Activated CD4-positive, alpha-beta memory T cell treated with anti-CD3 and anti-CD28 coated beads, Interleukin-2, amount 10 ng/mL, durations not matched to agents 7 days and 5 days (primary cell): ENCODE measurements at places on chromosomes 11 and 22. TPM values are rescaled to one million over a fixed set of nuclear protein-coding genes. Genes with fewer than 3 reads are reported as not detected.

GRCh38 chr22:25930083-25930482 is 188.1 kb downstream of the MYO18B start:
- DNase-seq = no peak
- peaks cover 4% of the 10 kb centered on the region for H3K27me3 ChIP-seq
- no peaks in the 10 kb centered on the region for H3K36me3 ChIP-seq
- H3K4me3 ChIP-seq = no peak overlapping the region

GRCh38 chr22:40709752-40710413 is 30.6 kb downstream of the MCHR1 start:
- H3K27ac ChIP-seq = no peak overlapping the region
- peaks cover 21% of the 10 kb centered on the region for H3K4me1 ChIP-seq
- no peak for DNase-seq
- H3K27me3 ChIP-seq = peaks cover 13% of the 10 kb centered on the region

Gene MRGPRX2
- total RNA-seq = not detected

DNA sequence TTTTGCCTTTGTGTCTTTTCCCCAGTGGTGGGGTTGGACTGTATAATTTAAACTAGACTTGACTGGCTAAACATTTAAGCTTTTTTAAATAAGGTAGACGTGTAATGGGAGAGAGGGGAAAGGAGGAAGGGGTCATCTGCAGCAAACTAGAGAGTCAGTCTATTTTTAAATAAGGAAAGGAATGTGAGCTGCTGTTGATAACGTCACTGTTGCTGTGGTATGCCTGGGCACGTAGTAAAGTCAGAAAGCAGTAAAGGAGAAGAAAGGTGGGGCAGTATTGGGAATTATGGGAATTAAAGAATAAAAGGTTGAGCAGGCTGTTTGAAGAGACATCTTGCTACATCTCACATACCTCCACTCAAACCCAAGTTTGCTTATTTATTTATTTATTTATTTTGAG is 80.4 kb upstream of the FSHB start:
- no peaks in the 10 kb centered on the region for H3K36me3 ChIP-seq
- no peak overlapping the region for H3K27ac ChIP-seq
- DNase-seq = no peak
- H3K4me3 ChIP-seq = no peak overlapping the region

- H3K36me3 ChIP-seq = no peaks in the 10 kb centered on the region
- no peaks in the 10 kb centered on the region for H3K4me1 ChIP-seq
- no peak for DNase-seq
These were observed 167.1 kb upstream of the NARS2 start for GRCh38 chr11:78741741-78742140.

DNA sequence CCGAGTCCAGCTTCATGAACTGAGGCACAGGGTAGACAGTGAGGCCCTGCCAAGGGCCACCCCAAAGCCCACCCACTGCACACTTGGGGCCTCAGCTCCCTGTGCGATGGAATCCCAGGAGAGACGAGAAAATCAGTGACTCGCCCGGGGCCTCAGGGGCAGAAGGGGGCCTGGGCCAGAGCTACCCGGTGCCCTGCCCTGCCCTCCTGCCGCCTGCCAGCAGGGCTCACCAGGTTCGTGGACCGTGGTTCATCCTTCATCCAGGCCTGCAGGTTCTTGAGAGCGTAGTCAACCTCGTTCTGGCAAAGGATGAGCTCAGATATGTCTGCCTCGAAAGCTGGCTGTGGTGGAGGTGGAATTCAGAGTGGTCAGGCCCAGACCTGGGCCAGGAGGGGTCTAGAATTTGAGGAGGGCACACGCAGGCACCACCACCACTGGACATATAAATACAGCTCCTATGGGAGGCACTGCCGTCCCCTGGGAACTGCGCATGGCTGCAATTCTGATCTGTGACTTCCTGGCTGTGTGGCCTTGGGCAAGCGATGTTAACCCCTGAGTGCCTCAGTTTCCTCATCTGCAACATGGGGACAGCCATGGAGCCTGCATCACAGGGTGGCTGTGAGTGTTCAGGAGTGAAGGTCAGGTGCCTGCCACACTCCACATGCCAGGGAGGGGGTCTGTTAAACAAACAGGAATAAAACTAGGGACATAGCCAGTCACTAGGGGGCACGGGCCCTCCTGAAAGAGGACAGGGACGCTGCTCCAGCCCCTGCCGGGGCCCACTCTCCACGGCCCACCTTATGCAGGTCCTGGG is 7.5 kb downstream of the ALDH3B2 start:
- no peak overlapping the region for H3K4me3 ChIP-seq
- H3K36me3 ChIP-seq = no peaks in the 10 kb centered on the region
- H3K27ac ChIP-seq = no peak overlapping the region
- peak; percentile 6 for DNase-seq
- no peaks in the 10 kb centered on the region for H3K4me1 ChIP-seq

GRCh38 chr22:49232319-49233067 is 595.2 kb downstream of the BRD1 start:
- no peaks in the 10 kb centered on the region for H3K36me3 ChIP-seq
- no peak overlapping the region for H3K27ac ChIP-seq
- H3K4me3 ChIP-seq = no peak overlapping the region
- H3K27me3 ChIP-seq = no peaks in the 10 kb centered on the region

DNA sequence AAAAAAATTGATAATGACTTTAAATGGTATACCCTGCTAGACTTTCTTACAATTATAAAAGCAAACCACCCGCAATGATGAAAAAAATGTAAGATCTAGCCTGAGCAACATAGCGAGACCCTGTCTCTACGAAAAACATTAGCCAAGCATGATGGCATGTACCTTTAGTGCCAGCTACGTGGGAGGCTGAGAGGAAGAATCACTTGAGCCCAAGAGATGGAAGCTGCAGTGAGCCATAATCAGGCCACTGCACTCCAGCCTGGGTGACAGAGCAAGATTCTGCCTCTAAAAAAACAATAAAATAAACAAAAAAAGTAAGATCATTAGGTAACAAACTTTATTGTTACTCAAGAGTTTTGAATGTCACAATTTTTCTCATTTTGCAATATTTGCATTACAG is 39.2 kb downstream of the KMT5B start:
- no peaks in the 10 kb centered on the region for H3K4me1 ChIP-seq
- H3K27ac ChIP-seq = no peak overlapping the region
- H3K36me3 ChIP-seq = peaks cover 24% of the 10 kb centered on the region
- H3K27me3 ChIP-seq = no peaks in the 10 kb centered on the region
- DNase-seq = no peak
- H3K4me3 ChIP-seq = no peak overlapping the region

- H3K4me3 ChIP-seq = no peak overlapping the region
- no peaks in the 10 kb centered on the region for H3K27me3 ChIP-seq
- peaks cover 31% of the 10 kb centered on the region for H3K4me1 ChIP-seq
- no peak for DNase-seq
- peaks cover 36% of the 10 kb centered on the region for H3K36me3 ChIP-seq
These were observed 46.1 kb upstream of the OR4B1 start for GRCh38 chr11:48170241-48171233.

DNA sequence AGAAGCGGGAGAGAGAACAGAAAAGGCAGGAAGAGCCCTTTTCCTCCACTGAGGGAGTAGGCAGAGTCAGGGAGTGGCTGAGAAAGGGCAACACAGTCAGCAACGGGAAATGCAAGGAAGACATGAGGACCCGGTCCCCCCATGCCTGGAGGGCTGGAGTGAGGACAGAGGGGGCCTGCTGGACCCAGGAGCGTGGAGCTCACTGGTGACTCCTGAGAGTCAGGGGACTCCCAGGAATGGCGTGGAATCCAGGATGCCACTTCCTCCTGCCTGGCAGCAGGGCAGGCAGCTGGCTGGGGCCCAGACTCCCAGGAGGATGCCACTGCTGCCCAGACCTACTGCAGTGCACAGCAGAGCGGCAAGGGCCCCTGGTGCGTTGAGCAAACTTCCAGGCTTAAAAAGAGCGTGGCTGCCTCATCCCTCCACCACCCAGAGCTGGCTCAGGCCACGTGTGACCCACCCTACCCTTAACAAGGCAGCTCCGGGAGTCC is 11.3 kb downstream of the C11orf21 start:
- DNase-seq = no peak
- H3K27ac ChIP-seq = no peak overlapping the region
- no peak overlapping the region for H3K4me3 ChIP-seq
- peaks cover 7% of the 10 kb centered on the region for H3K27me3 ChIP-seq
- H3K4me1 ChIP-seq = peaks cover 4% of the 10 kb centered on the region
- H3K36me3 ChIP-seq = no peaks in the 10 kb centered on the region

GRCh38 chr22:45678961-45679912 is 7.6 kb downstream of the ATXN10 start:
- H3K36me3 ChIP-seq = peaks cover 7% of the 10 kb centered on the region
- H3K27me3 ChIP-seq = no peaks in the 10 kb centered on the region
- no peak overlapping the region for H3K4me3 ChIP-seq
- H3K4me1 ChIP-seq = peaks cover 16% of the 10 kb centered on the region
- no peak for DNase-seq

- peaks cover 3% of the 10 kb centered on the region for H3K27me3 ChIP-seq
- no peak overlapping the region for H3K4me3 ChIP-seq
- H3K27ac ChIP-seq = no peak overlapping the region
- H3K36me3 ChIP-seq = peaks cover 11% of the 10 kb centered on the region
- no peak for DNase-seq
These were observed 232.9 kb downstream of the ETS1 start for GRCh38 chr11:128354476-128354875.

Gene RTN4R
- total RNA-seq = 3.1 TPM

- DNase-seq = no peak
- H3K4me1 ChIP-seq = peaks cover 6% of the 10 kb centered on the region
- H3K27ac ChIP-seq = no peak overlapping the region
- peaks cover 71% of the 10 kb centered on the region for H3K36me3 ChIP-seq
- no peaks in the 10 kb centered on the region for H3K27me3 ChIP-seq
- no peak overlapping the region for H3K4me3 ChIP-seq
These were observed 100.0 kb upstream of the OR4B1 start for GRCh38 chr11:48116437-48117228.

Gene CALCA
- total RNA-seq = not detected

Gene OR9G4
- not detected for total RNA-seq

DNA sequence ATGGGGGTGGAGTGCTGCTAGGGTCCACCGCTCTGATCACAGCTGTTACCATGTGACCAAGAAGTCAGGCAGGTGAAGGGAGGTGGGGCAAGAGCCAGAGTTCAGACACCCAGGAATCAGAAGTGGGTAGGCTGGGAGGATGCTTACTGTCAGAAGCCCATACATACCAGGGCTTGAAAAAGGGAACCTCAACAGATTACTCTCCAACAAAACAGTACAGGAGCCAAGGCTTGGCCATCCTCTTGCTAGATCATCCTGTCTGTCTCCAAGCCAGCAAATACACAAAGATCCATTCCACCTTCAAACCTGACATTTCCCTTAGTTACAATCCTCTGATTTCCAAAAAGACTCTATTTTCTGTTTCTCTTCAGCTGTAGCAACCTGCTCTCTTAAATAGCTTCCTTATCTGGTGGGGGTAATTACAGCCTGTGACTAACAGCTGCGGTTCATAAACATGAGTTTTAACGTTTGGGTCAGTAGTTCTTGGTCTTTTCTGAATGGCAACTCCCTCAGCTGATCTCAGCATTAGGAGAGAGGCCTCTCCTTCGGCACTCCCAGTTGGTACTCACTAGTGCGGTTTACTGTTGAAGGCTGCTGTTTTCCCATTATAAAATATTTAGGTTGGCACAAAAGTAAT is 31.1 kb upstream of the WT1 start:
- peaks cover 11% of the 10 kb centered on the region for H3K27me3 ChIP-seq
- H3K4me1 ChIP-seq = no peaks in the 10 kb centered on the region
- no peak overlapping the region for H3K4me3 ChIP-seq
- DNase-seq = no peak
- H3K36me3 ChIP-seq = no peaks in the 10 kb centered on the region

- no peak for DNase-seq
- peaks cover 6% of the 10 kb centered on the region for H3K27me3 ChIP-seq
- peaks cover 2% of the 10 kb centered on the region for H3K36me3 ChIP-seq
- peaks cover 12% of the 10 kb centered on the region for H3K4me1 ChIP-seq
These were observed 2.4 kb upstream of the TNNT3 start for GRCh38 chr11:1916986-1917522.

GRCh38 chr11:70931430-70931829 is 320.9 kb downstream of the SHANK2 start:
- H3K4me1 ChIP-seq = no peaks in the 10 kb centered on the region
- DNase-seq = no peak
- no peak overlapping the region for H3K4me3 ChIP-seq
- no peaks in the 10 kb centered on the region for H3K27me3 ChIP-seq
- no peaks in the 10 kb centered on the region for H3K36me3 ChIP-seq
- H3K27ac ChIP-seq = no peak overlapping the region

- DNase-seq = no peak
- H3K4me1 ChIP-seq = no peaks in the 10 kb centered on the region
- H3K27me3 ChIP-seq = peaks cover 2% of the 10 kb centered on the region
- no peaks in the 10 kb centered on the region for H3K36me3 ChIP-seq
These were observed 20.2 kb downstream of the RPS6KA4 start for GRCh38 chr11:64379160-64379559.

- H3K36me3 ChIP-seq = peaks cover 3% of the 10 kb centered on the region
- H3K4me1 ChIP-seq = peaks cover 24% of the 10 kb centered on the region
- no peak overlapping the region for H3K4me3 ChIP-seq
- no peak for DNase-seq
- no peaks in the 10 kb centered on the region for H3K27me3 ChIP-seq
These were observed 238.8 kb downstream of the TBC1D22A start for GRCh38 chr22:47001288-47001687.

- H3K4me1 ChIP-seq = peaks cover 14% of the 10 kb centered on the region
- DNase-seq = no peak
- no peaks in the 10 kb centered on the region for H3K27me3 ChIP-seq
- no peak overlapping the region for H3K4me3 ChIP-seq
- H3K36me3 ChIP-seq = no peaks in the 10 kb centered on the region
These were observed 6.1 kb downstream of the MICALL1 start for GRCh38 chr22:37912171-37912570.

Gene SLC6A5
- total RNA-seq = not detected

Gene PCNX3
- 40.3 TPM for total RNA-seq

- H3K27me3 ChIP-seq = no peaks in the 10 kb centered on the region
- no peak overlapping the region for H3K27ac ChIP-seq
- H3K36me3 ChIP-seq = peaks cover 7% of the 10 kb centered on the region
- no peaks in the 10 kb centered on the region for H3K4me1 ChIP-seq
These were observed 6.2 kb upstream of the RGL4 start for GRCh38 chr22:23684561-23685031.

- no peak for DNase-seq
- peaks cover 28% of the 10 kb centered on the region for H3K36me3 ChIP-seq
These were observed 14.3 kb downstream of the TCIRG1 start for GRCh38 chr11:68053117-68053516.

DNA sequence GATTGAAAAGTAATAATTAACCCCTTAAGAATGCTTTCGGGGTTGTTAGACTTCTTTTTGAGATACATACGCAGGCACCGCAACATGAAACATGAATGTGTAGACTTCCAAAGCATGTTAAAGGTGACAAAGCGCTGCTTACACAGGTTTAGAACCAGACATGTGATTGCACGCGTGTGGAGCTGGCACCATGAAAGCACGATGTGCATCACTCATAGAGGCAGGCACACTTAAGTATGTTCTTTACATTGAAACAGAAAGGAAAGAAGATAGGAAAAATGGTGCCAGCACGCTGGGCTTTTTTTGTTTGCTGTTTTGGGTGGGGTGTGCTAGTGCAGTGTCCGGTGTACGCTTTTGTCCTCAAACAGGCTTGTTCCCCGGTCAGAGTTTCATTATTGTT is 83.6 kb upstream of the PPARA start:
- peaks cover 2% of the 10 kb centered on the region for H3K27me3 ChIP-seq
- no peak overlapping the region for H3K27ac ChIP-seq
- peaks cover 7% of the 10 kb centered on the region for H3K36me3 ChIP-seq
- no peak for DNase-seq
- peaks cover 39% of the 10 kb centered on the region for H3K4me1 ChIP-seq
- no peak overlapping the region for H3K4me3 ChIP-seq

Gene POU2AF1
- 7.7 TPM for total RNA-seq

- DNase-seq = no peak
- H3K36me3 ChIP-seq = no peaks in the 10 kb centered on the region
- H3K27me3 ChIP-seq = no peaks in the 10 kb centered on the region
- no peak overlapping the region for H3K4me3 ChIP-seq
- H3K27ac ChIP-seq = no peak overlapping the region
These were observed 965.7 kb upstream of the FAT3 start for GRCh38 chr11:91258876-91259275.

Gene SLC22A6
- total RNA-seq = not detected

Gene MUC5AC
- not detected for total RNA-seq
